ENCODE measurements at places on chromosomes 13 and 19. TPM values are rescaled to one million over a fixed set of nuclear protein-coding genes. Genes with fewer than 3 reads are reported as not detected.

GRCh38 chr13:23323946-23324709, 109.4 kb downstream of the SACS start:
- no peak for DNase-seq

DNA sequence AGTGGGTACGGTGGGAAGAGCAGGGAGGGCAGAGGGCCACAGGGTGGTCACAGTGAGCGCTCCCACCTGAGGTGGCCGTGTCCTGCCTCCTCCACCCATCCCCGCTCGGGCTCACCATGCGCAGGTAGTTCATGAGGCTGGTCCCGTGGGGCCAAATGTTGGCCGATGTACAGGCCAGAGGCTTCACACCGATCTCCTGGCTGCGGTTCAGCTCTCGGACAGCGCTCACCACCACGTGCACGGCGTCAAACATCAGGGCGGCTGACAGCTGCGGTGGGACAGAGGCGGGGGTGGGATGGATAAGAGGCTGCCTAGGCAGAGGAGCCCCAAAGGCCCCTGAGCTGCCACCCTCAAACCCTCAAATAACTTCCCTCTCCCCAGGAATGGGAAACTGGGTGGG, 15.8 kb downstream of the GRIK5 start:
- DNase-seq = no peak

DNA sequence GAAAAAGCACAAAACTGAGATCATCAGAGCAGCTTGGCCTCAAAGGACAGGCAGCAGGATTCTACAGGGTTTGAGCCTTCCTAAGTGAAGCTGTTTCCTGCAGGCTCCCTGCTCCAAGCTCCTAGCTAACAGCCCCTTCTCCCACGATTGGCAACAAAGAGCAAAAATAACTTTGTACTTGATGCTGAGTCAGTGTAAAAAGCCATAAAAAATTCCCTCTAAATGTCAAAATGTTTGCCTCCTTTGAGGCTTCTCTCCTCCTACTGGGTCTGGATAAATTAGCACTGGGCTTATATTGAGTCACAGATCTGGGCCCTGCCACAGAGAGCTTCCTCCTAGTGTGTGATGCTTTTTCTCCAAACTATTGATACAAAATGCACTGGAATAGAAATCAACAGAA, 153.3 kb downstream of the TNFRSF19 start:
- no peak for DNase-seq

- peak; percentile 98 for DNase-seq
Observed at GRCh38 chr13:100131863-100132574, 43.1 kb downstream of the PCCA start.

GRCh38 chr13:97274829-97275649, 52.9 kb downstream of the MBNL2 start:
- no peak for DNase-seq

- no peak for DNase-seq
Observed at GRCh38 chr13:50125304-50125553, 110.0 kb downstream of the KCNRG start.

DNA sequence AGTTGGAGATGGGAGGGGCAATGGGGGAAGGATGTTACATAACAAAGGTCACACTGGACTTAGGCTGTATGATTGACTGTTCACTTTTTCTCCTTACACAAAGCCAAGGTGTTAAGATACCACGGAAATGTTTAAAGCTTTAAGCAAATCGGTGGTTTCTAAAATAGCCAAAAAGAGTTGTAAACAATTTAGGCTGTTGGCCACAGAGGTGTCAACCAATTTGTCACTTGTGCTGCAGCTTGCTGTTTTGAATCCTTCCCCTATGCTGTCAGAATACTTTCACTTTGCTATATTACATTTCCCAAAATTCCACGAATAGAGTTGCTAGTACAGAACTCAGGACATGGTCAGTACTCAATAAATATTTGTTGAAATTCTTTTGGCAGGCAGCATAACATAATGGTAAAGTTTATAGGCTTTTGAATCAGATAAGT, 149.3 kb downstream of the VWA8 start:
- DNase-seq = no peak

GRCh38 chr13:28435917-28436316, 59.0 kb downstream of the FLT1 start:
- no peak for DNase-seq

ZNF416 gene
- total RNA-seq = 5.0 TPM

MYH14 gene
- total RNA-seq = 1.2 TPM

CD37 gene
- not detected for total RNA-seq

CLEC17A gene
- not detected for total RNA-seq

Data from glomerular endothelial cell (primary cell).